ENCODE measurements at places on chromosomes 13 and 19.

- peak; percentile 65 for DNase-seq
Observed at GRCh38 chr13:106619688-106620555, 52.0 kb upstream of the ARGLU1 start.

GRCh38 chr19:17530586-17530985 is 19.1 kb downstream of the PGLS start:
- DNase-seq: peak; percentile 63

DNA sequence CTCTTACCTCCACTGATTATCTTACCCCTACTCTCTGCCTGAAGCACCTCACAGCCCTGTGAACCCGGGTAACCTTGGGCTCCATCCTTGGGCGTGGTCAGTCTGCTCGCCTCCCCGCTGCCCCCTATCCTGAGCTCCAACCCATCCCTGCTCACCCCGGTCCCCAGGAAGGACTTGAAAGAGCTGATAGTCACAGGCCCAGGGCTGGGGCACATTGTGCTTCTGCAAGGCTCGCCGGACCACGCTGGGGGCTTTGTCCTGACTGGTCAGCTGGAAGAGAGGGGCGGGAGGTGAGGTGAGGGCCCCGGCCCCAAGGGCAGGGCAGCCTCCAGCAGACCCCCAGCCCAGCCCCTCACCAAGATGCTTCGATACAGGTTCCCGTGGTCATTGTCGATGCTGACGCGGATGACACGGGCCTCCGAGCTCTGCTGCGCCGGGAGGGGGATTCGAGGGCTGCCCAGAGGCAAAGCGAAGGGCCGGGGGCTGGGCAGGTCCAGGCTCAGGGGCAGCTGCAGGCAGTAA is 13.0 kb upstream of the EPOR start:
- no peak for DNase-seq

DNA sequence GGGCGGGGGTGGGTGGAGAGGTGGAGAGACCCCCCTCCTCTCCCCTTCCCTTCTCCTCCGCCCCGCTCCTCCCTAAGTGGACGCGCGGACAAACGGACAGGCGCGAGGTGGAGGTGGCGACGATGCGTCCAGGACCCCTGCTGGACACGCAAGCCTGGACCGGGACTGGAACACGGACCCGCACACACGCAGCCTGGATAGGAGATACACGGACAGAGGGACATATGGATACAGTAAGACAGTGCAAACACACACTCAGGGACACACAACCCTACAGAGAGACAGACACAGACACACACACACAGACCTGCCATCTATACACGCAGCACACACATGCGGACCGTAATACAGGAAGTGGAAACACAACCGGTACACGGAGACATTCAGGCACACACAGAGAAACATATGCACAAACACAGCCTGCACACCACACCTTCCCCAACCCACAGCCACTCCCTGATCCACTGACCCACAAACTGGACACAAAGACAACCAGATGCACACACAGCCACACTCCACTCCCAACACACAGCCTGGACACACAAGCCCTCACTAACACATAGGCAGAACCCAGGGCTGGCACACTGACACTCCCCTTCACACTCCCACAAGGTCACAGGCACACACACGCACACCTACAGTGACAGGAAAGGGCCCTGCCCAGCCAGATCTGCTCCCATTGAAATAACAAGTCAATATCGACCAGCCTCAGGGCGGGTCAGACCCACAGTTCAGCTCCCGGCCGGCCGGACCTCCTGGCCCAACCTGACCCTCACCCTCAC is 696 bp upstream of the ERFL start:
- peak; percentile 71 for DNase-seq

- no peak for DNase-seq
Observed at GRCh38 chr13:109401891-109402290, 384.5 kb downstream of the IRS2 start.

DNA sequence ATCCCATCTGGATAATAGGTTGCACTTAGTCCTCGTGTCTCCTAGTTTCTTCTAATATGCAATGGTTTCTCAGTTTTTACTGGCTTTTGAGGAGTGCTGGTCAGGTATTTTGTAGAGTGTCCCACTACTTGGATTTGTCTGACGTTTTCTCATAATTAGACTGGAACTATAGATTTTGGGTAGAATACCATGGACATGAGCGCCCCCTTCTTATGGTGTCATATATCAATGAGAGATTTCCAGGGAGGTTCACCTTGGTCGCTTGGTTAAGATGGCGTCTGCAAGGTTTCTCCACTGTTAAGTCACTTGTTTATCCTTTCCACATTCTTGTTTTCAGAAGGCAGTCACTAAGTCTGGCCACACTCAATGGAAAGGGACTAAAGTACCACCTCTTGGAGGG is 6.7 kb downstream of the SOHLH2 start:
- DNase-seq: no peak

- DNase-seq: no peak
Observed at GRCh38 chr19:58326501-58326913, 287 bp upstream of the ZSCAN22 start.

DNA sequence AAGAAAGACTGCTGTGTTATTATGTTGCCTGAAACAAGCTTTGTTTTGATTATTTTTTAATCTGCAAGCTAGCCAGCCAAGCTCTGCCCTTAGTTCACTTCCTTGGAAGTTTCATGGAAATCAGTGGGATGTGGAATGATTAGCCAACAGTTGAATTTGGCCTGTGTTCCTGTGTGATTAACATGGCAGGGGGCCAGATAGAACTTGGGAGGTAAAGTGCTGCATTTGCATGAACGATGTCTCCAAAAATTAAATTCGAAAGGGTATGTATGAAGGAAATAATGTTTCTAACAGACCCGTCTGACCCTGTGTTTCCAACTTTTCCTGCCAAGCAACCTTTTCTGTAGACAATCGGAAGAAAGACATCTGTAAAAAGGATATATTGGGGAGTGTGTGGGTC is 32.2 kb downstream of the UFM1 start:
- DNase-seq: no peak

- no peak for DNase-seq
Observed at GRCh38 chr13:26185720-26186117, 36.4 kb downstream of the RNF6 start.

DNA sequence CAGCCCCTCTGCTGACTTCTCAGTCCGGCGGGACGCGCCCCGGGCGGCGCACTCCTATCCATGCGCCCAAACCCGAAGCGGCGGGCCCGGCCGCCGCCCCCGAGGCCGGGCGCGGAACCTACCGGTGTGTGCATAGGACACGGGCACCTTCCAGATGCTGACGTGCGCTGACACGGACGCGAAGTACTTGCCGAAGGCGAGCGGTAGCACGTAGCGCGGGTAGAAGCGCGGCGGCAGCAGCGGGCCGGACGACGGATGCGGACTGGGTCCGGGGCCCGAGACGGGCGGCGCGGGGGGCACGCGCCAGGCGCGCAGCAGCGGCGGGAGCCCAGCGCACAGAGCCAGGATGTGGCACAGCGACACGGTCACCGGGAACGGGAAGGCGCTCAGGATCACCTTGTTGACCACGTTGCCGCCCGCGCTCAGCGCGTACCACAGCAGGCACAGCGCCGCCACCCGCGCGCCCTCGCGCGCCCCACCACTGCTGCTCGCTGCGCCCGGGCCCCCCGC is 338 bp downstream of the SLC35E1 start:
- DNase-seq: no peak

DNA sequence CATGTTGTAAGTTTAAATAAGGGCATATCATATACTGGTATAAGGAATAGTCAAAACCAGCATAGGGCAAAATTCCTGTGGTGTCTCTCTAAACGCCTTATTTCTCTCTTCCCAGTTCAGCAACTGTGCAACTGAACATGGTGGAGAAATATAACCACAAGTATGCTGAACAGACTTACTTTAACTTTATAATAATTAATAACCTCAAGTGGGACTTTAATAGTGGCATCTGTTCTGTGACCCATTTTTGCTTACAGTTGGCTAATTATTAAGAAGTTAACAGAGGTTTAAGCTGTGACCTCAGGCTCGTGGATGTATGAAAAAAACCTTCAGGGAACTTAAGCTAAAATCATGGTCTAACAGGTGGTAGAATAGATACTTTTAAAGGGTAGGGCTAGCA is 54.3 kb downstream of the MICU2 start:
- DNase-seq: no peak

GRCh38 chr13:75934889-75935288 is 298.8 kb downstream of the LMO7 start:
- DNase-seq: no peak

GRCh38 chr13:19772306-19772705 is 10.4 kb downstream of the PSPC1 start:
- no peak for DNase-seq

DNA sequence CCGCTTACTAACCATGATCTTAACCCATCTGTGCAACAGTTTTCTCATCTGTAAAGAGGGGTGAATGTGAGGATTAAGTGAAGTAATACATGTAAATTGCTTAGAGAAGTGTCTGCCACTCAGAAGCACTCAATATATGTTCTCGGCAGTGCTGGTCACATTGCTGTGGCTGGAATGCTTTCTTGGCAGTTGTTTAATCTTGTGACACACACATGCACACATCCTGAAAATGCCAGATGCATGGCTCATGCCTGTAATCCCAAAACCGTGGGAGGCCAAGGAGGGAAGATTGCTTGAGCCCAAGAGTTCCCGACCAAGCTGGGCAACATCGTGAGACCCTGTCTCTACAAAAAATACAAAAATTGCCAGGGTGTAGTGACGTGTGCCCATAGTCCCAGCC is 4.9 kb upstream of the DMKN start:
- no peak for DNase-seq

DNA sequence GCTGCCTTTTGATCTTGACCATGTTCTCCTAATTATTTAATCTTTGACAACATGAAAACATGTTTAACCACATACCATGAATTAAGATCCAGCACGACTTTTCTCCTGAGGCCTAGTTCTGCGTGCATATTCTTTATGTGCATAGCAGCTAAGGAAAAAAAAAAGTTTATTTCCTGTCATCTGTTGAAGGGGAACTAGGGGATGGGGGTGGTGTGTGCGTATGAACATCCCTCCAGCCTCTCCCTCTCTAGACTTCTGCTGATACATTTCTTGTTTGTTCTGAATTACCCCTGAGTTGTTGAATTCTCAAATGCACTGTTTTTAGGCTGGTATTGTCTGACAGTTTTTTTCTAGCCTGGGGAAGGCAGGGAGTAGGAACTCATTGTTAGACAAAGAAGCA is 543.3 kb downstream of the FGF9 start:
- DNase-seq: peak; percentile 69

- no peak for DNase-seq
Observed at GRCh38 chr19:38434549-38435051, 1.1 kb downstream of the RYR1 start.

- DNase-seq: no peak
Observed at GRCh38 chr13:39210961-39211534, 172.8 kb downstream of the NHLRC3 start.

- no peak for DNase-seq
Observed at GRCh38 chr19:9013988-9014387, 3.8 kb upstream of the MUC16 start.

DNA sequence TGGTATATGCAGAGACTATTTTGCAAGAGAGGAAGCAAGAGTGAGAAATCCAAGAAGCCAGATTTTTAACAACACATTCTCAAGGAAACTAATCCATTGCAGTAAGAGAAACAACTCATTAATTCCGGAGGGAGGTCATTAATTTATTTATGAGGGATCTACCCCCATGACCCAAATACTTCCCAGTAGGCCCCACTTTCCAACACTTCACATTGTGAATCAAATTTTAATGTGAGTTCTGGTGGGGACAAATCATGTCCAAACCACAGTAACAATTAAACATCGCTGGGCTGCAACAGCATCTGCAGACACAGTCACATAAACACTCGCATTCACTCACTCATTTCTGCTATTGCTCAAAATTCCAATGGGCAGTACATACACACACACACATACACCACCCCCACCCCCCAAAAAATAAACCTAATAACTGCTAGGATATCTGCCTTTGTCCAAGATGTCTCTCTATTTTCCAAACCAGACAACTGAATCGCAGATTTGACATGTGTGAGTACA is 1483.7 kb downstream of the PCDH9 start:
- no peak for DNase-seq

DNA sequence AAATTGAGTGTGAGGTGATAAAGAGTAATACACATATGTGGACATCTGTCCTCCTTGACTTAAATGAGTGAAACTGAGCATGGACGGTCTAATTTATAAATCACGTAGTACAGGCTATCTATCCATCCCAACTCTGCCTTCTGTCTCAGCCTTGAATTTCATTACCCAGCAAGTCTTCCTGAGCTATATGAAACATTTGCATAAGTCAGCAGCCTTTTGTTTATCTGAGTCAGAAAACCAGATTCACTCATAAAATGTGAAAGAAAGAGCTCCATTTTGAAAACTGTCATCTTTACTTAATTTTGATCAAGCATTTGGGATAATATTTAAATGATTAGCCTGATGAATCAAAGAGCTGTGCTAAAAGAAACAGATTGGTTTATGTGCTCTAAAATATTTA is 197.9 kb downstream of the LHFPL6 start:
- no peak for DNase-seq

Measured in KBM-7 (cell line).